ENCODE measurements at places on chromosomes 6 and 20.

DNA sequence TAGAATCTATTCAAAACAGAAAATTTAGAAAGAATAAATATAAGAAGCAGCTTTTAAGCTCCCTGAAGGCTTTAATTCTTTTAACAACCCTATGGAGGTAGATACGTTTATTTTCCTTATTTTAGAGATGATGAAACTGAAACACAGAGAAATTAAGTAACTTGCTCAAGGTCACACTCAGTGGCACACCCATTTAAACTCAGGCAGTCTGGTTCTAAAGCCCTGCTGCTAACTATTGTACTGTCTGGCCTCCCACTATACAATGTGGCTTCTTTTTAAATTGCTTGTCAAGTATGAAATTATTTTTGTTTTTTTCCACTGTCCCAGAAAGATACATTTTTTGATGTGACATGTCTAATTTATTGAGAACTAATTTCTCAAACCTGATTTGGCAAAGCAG is 55.7 kb downstream of the FAM217A start:
- DNase-seq = no peak

GRCh38 chr20:64149141-64149540 is 15.1 kb upstream of the MYT1 start:
- DNase-seq = no peak

DNA sequence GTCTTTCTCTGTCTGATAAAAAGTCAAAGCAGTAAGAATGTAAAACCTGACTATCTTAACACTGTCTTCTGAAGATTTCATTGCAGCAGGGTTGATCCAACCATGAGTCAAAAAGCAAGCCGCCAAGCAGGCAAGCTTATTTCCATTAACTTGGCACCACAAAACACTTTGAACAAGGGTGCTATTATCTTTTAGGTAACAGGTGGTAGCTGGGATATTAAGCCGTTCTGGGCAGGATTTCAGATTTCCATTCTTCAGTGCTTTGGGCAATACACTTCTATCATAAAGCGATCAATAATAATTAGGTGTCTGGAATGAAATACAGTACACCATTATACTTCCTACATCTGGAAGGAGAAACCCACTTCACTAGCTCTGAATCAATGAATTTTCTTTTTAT is 181.9 kb downstream of the TBC1D7 start:
- DNase-seq = no peak

DNA sequence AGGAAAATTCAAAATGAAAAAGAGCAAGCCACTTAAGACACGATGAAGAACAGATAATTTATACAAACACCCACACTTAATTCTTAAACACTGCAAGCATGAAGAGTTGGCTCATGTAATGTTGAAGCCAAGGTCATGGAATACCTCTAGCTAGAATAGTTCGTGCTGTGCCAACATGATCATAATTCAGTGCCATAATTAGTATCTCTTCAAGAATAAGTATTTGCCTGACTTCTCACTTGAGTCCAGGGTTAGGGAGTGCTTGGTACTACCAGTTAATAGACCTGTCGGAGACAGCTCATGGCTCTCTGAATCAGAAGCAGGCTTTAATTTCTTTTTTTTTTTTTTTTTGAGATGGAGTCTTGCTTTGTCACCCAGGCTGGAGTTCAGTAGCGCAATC is 206.3 kb downstream of the UNC5CL start:
- DNase-seq = no peak

GRCh38 chr6:53744321-53744720 is 50.5 kb upstream of the LRRC1 start:
- DNase-seq = no peak

DNA sequence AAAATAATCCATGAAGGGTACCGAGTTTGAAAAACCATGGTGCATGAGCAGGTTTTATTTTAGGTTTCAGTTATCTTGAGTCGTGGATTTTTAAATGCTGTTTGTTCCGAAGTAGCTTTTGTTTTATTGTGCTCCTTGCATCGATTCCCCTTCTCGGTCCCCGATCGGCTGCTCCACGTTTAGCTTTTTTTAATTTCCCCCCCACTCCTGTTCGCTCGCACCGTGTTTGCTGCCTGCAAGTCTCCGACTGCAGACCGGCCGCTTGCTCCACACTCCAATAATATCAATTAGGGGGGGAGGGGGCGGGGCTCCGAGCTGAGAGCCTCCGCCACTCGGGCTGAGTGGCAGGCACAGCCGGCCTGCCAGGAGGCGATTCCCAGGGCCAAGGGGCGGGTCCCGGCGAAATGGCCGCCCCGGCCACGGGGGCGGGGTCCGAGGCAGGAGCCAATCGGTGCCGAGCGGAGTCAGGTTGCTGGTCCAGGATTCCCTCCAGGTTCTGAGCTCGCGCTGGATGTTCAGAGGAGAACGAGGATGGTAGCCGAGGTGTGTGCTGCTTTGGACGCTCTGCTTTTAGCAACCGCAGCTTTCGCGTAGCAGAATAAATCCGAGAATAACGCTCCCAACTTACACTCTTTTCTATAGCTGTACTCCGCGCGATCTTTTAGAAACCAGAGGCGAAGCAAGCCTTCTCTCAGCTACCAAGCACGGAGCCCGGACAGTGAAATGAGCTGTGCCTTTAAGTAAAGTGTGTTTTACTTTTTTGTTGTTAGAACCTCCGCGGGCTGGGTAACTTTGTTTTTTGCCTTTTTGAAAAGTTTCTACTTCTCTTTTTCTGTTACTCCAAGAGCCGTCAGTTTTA is at the start of gene EPHA7:
TSS of gene EPHA7 (minus strand) at position 256 of the 859 bp plus-strand sequence. CDS start at position 38, 218 bp downstream.
- peak; percentile 98 for DNase-seq
